ENCODE measurements at places on chromosomes 2 and 18. TPM values are rescaled to one million over a fixed set of nuclear protein-coding genes. Genes with fewer than 3 reads are reported as not detected.

GRCh38 chr2:8242739-8243138, 439.1 kb upstream of the ID2 start:
- no peak for DNase-seq

DNA sequence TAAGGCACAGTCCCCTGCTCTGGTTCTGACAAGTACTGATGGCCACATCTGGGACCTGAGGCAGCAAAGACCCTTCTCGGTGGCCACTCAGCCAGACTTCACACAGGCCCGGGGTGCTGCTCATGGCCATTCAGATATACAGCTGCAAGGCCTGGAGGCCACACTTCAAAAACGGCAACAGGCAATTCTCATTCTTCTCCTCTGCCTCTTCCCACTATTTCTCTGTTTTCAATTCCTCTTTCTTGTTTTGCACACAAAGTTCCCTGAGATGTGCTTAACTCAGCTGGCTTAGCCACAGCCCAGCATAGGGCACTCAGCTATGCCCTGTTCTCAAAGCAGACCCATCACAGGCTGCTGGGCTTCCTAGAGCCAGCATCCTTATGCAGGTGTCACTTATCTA, 29.9 kb downstream of the PTPN18 start:
- DNase-seq = no peak

DNA sequence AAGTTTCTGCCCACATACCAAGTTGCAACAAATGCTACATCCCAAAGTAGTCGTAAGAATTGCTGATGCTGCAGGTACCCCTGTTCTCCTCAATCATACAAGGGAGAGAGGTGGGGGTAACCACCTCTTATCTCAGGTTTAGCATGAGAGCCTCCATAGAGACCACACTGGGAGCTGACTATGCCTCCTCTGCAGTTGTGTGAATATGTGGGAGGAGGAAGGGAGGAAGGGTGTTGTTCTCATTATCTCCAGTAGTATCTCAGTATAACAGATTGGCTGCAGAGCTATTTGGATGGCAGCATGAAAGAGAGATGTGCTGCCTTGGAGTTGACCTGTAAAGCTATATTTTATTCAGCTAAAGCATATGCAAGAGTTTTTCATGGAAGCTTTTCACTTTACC, 690.7 kb downstream of the KCNJ3 start:
- no peak for DNase-seq

DNAH7 gene
- not detected for total RNA-seq

DNA sequence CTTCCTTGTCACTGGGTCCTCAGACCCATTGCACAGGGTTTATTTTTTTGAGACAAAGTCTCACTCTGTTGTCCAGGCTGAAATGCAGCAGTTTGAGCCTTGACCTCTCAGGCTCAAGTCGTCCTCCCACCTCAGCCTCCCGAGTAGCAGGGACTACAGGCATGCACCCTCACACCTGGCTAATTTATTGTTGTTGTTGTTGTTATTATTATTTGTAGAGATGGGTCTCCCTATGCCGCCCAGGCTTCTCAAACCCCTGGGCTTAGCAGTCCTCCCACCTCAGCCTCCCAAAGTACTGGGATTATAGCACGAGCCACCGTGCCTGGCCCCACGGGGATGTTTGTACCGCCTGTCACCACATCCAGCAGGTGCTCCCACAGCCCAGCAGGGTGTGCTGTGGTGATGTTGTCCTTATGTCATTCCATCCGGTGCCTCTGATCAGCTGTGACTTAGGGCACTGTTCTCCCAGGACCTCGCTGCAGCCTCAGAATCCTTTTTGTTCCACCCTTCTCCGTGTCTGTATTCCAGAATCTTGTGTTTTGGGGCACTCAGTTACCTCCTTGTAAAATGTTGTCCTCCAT, 182.3 kb downstream of the INO80D start:
- no peak for DNase-seq

GRCh38 chr2:240401308-240401707, 34.2 kb upstream of the GPC1 start:
- no peak for DNase-seq

DNA sequence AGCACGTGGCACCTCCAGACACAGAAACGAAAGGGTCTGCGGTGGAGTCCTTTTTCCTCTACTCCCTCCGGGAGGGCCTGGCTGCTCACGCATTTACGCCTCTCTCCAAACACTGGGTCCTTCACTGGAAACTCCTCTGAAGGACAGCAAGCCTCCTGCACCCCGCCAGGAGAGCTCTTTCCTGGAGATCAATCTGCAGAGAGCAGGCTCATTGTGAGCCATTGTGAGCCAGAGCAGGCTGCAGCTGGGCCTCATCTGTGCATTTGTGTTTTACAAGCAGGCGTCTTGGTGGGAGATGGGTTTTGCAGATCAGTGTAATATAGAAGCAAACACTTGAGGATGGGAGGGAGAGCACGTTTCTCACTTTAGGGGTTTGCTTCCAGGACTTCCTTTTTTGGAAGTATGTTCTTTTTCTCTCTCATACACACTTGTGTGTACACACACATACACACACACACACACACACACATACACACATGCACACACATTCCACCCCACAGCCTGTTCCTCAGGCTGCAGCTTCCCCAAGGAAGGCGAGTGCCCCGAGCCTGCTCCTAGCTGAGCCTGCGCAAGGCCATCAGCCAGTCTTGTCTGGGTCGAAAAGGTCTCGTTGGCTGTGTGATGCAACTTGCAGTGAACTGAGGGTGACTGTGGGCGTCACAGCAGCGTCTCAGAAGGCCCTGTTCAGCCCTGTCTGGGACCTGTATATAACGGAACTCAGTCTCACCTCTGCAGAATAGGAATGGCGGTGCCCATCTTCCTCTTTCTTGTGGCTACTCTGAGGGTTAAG, 163.5 kb downstream of the GLI2 start:
- no peak for DNase-seq

ASAP2 gene
- 0.83 TPM for total RNA-seq

SERPINB4 gene
- not detected for total RNA-seq

DNA sequence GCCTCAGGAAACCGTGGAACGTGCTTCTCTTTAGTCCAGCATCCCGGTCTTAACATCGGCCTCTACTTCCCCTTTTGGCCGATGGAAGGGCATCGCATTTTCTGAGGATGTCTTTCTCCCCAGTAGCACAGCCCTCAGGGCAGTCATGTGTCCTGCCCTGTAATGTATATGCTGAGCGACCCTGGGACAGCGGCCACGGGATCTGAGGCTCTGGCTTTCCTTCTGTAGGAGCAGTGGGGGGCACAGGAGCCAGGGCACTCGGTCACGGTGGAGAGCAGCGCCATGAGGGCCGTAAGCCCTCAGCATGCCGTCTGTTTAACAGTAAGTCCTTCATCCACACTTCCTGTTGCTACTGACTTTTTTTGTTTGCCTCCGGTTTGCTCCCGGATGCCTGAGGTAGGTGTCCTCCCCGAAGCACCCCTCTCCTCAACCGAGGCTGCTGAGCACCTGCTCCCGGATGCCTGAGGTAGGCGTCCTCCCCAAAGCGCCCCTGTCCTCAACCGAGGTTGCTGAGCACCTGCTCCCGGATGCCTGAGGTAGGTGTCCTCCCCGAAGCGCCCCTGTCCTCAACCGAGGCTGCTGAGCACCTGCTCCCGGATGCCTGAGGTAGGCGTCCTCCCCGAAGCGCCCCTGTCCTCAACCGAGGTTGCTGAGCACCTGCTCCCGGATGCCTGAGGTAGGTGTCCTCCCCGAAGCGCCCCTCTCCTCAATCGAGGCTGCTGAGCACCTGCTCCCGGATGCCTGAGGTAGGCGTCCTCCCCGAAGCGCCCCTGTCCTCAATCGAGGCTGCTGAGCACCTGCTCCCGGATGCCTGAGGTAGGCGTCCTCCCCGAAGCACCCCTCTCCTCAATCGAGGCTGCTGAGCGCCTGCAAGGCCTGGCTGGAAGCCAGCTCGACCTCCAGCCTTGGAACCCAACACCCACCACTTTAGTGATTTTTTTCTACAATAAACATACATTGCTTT, 169.3 kb downstream of the HDAC4 start:
- peak; percentile 70 for DNase-seq

DNA sequence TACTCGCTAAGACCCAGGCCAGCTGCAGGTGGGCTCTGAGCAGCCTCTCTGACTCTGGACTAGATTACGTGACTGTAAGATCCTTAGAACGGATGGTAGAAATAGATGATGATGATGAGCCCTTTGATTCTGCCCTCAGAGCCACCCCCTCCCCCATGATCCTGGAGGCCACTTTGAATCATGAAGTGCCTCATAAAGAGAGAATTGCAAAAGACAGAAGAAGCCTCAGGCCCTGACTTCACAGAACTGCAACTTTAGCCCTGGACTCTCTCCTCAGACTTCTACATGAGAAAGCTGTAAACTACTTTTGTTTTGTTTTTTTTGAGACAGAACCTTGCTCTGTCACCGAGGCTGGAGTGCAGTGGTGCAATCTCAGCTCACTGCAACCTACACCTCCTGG, 15.4 kb upstream of the TET3 start:
- DNase-seq = no peak

DNA sequence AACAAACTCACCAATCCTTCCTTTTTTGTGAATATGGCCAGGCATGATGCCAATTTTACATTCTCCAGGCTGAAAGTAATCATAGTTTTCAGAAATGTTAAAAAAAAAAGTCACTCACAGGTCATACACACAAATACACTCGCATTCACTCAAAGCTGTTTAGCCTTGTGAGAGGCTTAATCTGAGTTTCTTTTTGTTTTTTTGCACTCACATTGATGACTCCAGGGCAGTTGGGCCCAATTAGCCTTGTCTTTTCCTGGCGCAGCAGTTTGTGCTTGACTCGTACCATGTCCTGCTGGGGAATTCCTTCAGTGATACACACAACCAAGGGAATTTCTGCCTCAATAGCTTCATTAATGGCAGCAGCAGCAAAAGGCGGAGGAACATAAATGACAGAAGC, 18.0 kb downstream of the SUCLG1 start:
- DNase-seq = no peak

LCT gene
- 0.31 TPM for total RNA-seq

KCNJ3 gene
- total RNA-seq = not detected

ALPP gene
- not detected for total RNA-seq

DNA sequence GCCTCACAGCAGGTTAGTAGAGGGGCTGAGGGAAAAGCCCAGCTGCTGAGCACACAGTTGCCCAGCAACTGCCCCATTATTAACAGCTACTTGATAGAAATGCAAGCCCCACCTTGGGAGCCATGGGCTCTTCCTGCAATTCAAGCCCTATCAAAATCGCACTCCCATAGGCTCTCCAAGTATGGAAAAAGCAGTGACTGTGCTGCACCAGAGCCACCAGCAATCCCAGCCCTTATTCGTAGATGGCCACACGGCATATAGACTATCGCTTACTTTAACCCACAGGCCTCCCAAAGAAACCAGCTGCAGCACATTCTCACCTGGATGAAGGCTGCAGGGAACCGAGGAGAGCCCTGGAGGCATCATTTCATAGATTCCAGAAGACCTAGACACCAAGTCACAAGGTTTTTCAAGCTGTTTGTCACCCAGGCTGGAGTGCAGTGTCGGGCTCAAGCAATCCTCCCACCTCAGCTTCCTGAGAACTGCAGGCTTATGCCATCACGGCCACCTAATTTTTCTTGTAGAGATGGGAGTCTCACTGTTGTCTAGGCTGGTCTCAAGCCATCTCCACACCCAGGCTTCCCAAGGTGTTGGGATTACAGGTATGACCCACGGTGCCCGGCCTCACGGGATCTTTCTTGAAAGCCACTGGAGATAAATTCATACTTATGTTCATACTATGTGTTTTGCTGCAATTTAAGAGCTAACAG, 11.3 kb downstream of the NCL start:
- DNase-seq = no peak

- no peak for DNase-seq
Measured at GRCh38 chr2:20476950-20477349, 30.1 kb downstream of the RHOB start.

DNA sequence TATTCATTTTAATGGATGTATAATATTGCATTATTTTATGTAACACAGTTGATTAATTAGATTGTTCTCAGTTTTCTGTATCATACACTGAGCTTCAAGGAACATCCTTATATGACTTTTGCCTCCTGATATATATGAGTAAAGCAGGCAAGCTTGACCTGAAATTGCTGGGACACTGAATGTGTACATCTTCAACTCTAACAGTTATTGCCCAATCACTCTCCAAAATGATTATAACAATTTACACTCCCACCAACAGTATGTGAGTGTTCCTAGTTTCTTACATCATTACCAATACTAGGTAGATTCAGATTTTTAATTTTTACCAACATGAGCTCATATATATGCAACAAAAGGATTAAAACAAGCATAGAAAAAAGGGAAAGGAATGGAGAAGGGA, 379.4 kb downstream of the SETBP1 start:
- no peak for DNase-seq

All from activated CD4-positive, alpha-beta T cell treated with anti-CD3 and anti-CD28 coated beads, Interleukin-2, amount 10 ng/mL, durations not matched to agents 24 days and 14 days (primary cell).